ACHN (cell line): ENCODE measurements at places on chromosomes 13 and 19.

DNA sequence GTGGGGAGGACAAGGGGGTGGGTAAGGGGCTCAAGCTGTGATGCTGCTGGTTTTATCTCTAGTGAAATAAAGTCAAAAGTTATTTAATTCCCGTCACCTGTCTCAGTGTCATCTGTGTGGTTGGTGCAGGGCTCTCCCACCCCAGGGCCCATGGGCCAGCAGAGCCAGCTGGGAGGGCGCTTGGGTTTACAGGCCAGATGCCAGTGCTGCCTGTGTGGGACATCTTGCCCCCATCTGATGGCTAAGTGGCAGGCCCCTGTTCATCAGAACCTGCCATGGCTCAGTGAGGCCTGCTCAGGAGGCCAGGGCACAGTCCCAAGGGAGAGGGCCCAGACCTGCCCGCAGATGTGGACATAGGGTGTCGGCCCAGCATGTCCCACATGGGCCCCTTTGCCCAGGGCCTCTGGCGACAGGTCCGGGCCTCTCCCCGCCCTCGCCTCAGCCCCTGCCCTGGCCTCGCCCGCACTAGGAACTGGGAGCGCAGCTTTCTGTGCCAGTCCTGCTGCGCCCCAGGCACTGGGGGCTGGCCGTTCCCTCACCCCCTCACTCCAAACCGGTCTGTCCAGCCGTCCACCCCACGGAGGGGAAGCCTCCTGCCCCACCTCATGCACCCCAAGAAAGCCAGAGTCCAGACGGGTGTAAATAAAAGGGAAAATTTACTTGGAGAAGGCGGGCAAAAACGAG, 5.3 kb downstream of the ZNF296 start:
- DNase-seq, result no peak

DNA sequence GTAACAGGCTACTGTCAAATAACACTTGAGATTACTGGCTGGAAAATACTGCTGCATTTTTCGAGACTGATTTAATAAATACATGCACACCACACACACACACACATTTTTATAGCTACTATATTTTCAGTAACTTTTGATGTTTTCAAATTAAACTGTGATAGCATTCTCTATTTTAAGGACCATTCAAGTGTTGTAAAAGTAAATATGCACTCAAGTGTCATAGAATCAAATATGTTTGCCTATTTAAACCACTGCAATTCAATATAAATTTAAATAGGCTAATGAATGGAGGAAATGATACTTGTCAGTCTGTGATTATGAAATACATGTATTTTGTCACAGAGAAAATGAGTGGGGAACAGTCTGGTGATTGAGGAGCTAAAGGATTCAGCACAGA, 86.7 kb upstream of the TUBA3C start:
- no peak for DNase-seq

- DNase-seq, result no peak
Measured at GRCh38 chr13:73991384-73991783, 142.8 kb downstream of the KLF12 start.

DNA sequence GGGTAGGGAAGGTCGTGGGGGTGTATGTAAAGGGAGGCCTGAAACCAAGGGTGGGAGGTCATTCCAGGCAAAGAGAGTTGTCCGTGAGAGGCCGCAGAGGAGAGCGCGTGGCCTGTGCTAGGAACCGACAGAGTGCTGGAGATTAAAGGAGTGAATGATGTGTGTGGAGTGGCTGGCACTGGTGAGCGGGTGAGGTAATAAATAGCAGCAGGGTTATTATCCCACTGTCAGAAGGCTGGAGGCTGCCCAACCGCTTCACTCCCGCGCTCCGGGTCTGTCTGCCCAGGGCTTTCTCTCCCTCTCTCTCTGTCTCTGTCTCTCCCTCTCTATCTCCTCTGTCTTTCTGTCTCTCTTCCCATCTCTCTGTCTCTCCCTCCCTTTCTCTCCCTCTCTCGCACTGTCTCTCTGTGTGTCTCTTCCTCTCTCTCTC, 17.4 kb downstream of the ZNF579 start:
- no peak for DNase-seq

DNA sequence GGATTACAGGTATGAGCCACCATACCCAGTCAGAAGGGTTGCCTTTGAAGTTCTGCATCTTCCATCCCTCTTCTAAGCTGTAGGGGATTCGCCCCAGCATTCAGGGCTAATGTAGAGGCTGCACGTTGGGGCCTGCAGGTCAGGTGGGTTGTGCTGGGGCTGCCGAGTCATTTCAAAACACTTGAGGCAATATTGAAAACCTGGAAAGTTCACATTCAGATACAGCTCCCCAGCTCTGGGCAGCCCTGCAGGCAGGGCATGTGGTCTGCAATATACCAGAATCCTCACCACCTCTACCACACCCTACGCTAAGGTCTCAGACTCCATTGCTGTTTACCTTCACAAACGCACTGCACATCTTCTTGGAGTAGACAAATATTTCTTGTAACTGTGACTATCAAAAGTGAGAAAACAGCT, 24.6 kb downstream of the CCNE1 start:
- DNase-seq, result no peak

DNA sequence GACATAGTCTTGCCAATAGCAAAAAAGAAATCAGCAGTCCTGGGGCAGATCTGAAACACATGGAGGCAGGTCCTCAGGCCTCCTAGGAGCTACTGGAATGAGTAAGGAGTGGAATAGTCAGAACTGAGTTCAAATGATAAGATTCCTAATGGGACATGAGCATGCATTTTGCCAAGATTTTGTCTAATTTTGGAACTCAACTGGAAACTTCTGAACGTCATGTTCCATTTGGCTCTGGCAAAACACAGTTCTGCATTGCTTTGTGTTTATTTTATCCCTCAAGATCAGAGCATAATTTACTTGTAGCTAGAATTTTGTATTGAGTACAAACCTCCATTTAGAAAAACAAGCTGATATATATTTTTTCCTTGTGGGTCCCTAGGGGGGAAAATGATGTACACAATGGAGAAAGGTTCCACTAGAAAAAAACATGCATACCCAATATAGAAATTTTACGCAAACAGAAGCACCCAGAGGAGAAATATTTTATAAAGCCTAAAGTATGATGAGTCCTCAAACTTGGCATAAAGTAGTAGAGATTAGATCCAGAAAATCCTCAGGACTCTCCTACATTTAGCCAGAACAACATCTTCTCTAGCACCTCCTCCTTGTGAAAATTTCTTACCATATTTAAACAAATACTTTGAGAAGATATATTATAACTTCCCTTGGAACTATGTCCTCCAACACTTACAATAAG, 149.0 kb upstream of the SERP2 start:
- no peak for DNase-seq

GRCh38 chr13:52665325-52665724, 12.7 kb downstream of the SUGT1 start:
- peak; percentile 44 for DNase-seq

DNA sequence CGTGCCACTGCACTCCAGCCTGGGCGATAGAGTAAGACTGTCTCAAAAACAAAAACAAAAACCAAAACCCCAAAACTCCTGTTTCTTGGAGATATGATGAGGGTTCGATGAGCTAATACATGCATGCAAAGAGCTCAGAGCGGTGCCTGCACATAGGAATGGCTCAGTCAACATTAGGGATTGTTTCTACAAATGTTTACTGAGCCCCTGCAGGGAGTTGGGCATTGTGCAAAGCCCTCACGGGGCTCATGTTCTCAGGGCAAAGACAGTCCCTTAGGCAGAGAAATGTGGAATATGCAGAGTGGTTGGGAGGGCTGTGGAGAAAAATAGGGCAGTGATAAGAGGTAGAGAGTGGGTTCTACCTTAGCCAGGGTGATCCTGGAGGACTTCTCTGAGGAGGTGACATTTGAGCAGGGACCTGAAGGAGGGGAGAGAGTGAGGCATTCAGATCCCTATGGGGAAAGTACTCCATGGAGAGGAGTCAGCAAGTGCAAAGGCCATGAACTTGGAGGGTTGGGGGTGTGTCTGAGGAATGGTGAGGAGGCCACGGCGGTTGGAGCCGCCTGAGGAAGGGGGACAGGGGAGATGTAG, 1.5 kb upstream of the EHD2 start:
- no peak for DNase-seq
